ENCODE measurements at places on chromosomes 2 and 18.

- no peak for DNase-seq
These were observed 95.9 kb downstream of the LPIN1 start for GRCh38 chr2:11842336-11842735.

GRCh38 chr2:199463708-199464605 is 6.2 kb upstream of the SATB2 start:
- DNase-seq: no peak

- DNase-seq: no peak
These were observed 68.9 kb upstream of the ITM2C start for GRCh38 chr2:230795856-230796255.

GRCh38 chr2:85887566-85888019 is 1.2 kb downstream of the ST3GAL5 start:
- DNase-seq: peak; percentile 9

- no peak for DNase-seq
These were observed 1.7 kb upstream of the PKDCC start for GRCh38 chr2:42045848-42046748.

- DNase-seq: no peak
These were observed 135.4 kb downstream of the ABCA12 start for GRCh38 chr2:215003001-215003400.

- DNase-seq: peak; percentile 53
These were observed 48.4 kb downstream of the NPPC start for GRCh38 chr2:231877533-231878456.

- no peak for DNase-seq
These were observed 171.3 kb upstream of the PGAP1 start for GRCh38 chr2:197097578-197098366.

GRCh38 chr2:201403880-201404279 is 46.7 kb upstream of the FLACC1 start:
- no peak for DNase-seq

DNA sequence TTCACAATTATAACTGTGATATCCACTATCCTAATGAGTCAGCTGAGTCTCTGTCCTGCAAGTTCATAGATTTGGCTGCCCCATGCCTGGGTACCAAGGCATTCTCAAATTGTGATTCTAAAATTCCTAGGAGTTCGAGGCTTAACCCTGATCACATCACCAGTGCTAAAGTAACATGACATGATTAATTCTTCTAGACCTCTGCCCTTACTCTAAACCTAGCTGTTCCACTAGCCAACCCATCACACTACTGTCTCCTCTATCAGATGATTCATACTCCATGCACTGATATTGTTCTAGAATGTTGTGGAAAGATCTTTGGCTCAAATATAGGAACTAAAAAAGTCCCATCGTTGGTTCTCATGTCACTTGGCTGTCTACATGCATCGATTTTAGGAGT is 487.6 kb downstream of the PIK3C3 start:
- DNase-seq: no peak

DNA sequence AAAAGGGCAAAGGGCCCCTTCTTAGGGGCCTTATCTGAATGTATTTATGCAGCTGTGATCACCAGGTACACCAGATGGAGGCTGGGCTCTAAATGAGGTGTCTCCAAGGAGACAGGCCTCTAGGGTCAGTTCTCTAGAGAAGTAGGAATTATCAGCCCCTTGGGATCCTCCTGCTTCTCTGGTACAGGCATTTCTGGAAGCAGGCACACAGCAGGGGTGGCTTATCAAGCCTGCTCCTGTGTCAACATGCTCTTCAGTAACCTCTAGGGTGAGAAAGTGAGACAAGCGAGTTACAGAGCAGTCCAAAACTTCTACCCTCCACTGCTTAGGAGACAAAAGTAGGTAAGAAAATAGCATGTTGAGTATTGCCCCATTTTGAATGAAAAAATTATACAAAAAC is 13.8 kb downstream of the TPGS2 start:
- DNase-seq: no peak

DNA sequence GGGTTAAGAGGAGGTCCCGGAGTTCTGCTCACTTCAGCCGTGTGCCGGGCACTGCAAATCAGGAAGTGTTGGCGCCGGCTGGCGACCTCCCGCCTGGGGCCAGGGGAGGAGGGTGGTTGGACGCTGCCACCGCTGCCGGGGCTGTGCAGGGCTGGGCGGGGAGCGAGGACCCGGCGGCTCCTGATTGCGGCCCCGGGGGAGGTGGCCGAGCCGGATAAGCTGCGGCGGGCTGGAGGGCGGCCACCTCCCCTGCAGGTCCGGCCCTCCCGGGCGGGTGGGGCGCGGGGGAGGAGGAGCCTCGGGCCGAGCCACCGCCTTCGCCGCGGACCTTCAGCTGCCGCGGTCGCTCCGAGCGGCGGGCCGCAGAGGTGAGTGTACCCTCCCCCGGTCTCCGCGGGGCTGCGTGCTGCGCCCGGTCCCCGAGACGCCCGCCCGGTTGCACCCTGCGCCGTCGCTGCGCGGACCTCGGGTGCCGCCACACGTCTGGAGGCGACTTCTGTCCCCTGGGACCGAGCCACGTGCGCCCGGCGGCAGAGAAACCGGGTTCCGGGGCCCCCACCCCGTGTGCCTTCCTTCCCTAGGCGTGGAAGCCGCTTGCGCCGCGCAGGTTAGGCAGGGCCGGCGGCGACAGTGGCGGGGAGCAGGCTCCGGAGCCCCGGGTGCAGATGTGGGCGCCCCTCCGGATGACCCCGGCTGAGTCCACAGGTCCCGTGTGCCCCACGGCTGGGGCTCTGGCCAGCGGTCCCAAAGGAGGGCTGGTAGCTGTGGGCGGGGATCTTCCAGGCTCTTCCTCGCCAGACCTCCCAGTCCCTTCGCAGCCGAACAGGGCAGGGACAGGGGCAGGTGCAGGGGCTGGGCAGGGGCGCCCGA is at the start of gene STEAP3:
Gene STEAP3, plus strand, starts transcription at position 314 of the 870 bp plus-strand sequence. CDS start 7,179 bp downstream, outside the sequence.
- peak; percentile 79 for DNase-seq

DNA sequence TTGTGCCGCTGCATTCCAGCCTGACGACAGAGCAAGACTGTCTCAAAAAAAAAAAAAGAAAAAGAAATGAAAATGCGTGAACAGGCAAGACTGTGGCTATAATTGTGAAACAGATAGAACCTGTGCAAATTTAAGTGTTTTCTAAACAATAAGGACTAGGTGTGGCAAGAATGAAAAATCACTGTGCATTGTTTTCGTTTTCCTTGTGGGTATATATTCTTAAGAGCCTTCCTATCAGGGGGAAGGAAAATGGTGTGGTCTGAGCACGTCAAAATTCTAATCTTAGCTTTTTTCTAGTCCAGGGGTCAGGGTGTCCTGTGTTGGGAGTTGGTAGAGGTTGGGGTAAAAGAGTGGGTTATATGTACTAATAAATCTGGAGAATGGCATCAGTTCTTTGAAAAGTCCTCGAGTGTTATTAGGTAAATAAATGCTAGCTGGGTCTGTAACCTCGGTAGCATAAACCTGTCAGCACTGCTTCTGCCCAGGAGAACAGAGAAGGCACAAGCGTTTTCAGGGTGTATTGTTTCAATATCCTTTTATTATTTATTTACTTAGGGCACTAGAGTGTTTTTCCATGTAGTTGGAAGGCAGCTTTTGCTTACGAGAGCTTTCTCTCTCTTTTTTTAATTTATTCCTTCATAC is 11.6 kb downstream of the ATP6V1C2 start:
- no peak for DNase-seq

DNA sequence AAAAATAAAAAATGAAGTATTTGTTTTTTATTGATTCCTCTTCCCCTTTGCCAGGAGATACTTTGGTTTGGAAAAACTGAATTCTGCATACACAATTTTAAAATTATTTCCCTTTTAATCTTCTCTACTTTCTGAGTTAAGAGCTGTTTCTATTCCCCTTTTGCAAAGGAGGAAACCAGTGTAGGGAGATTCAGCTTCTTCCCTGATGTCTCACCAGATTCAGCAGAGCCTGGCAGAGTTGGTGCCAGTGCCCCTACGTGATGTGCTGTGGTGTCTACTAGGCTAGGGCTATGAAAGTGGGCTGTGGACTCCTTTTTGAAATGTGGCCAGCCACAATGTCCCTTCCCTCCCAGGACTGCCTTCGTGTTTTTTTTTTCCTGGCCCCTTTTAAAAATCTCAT is 2.4 kb downstream of the RPE start:
- no peak for DNase-seq

- no peak for DNase-seq
These were observed 5.6 kb upstream of the ESPNL start for GRCh38 chr2:238094438-238095022.

DNA sequence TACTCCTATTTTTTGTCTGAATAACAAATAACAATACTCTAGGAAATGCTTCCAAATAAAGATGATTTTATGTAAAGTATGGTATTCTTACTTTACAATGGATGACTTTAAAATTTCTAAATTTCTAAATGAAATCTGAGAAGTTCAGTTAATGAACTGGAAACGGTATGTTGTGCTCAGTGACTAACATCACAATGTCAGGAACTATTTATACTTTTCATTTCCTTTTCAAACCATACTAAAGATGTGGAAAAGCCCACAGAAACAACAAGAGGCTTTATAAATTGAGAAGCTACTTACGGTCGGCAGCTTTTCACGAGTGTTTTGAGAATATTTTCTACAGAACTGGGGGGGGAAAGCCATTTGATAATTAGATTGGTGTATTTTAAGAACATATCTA is 31.1 kb downstream of the PSME4 start:
- no peak for DNase-seq

DNA sequence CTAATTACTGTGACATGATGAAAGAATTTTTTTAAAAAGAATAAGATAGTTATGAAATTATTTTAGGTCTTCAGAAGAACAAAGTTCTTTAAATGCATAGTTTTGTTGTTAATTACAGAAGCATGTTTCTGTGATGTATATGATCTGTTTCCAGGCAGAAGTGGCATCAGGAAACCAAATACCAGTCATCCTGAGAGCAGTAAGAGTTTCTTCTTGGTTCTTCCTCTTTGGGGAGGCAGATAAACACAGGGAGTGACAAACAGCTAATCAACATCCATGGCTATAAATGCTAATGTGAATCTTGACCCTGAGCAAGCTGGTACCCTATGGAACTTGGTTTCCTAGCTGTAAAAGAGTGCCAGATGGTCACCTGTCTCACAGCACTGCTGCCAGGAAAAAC is 29.2 kb downstream of the WIPF1 start:
- DNase-seq: no peak

GRCh38 chr2:37230581-37230980 is 815 bp downstream of the CEBPZ start:
- DNase-seq: no peak

- no peak for DNase-seq
These were observed 293.1 kb downstream of the CDCA7 start for GRCh38 chr2:173647681-173648311.

DNA sequence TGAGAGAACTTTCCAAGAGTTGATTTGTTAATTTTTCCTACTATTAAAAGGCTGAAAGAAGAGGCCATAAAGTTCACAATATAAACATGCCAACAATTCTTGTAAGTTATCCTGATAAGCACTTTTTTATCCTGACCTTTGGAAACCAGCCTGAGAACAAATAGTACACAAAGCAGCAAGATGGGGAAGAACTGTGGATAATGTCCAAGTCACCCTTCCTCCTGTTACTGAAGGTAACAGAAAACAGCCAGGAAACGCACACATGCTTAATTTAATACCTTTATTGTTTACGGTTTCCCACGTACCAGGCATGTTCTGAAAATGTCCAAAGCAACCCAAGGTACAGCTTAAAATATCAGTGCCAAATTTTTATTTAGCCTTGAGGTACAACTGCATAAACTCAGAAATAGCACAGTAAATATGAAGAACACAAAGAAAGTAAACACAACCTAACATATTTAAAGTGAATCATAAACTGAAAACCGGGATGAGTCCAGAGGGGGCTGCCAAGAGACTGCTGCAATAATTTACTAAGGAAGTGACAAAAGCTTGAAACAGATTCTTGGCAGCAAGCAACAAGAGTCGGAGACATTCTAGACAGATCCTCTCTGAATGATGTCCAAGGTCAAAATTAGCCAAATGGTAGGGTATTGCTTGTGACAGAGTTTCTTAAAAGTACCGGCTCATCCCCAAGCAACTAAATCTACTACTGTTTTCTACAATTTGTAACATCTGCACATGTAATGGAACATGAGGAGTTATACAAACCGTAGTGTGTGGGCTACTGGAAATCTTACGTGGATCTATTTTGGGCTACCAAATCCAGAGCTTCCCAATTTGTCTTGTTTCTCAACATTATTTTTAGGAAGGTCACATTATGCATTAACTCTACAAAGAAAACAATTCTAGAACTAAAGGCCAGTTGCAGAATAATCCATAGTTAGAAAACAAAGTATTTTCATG is 93.2 kb downstream of the CABYR start:
- DNase-seq: no peak

- no peak for DNase-seq
These were observed 1637.3 kb upstream of the NXPH2 start for GRCh38 chr2:140417504-140417903.

DNA sequence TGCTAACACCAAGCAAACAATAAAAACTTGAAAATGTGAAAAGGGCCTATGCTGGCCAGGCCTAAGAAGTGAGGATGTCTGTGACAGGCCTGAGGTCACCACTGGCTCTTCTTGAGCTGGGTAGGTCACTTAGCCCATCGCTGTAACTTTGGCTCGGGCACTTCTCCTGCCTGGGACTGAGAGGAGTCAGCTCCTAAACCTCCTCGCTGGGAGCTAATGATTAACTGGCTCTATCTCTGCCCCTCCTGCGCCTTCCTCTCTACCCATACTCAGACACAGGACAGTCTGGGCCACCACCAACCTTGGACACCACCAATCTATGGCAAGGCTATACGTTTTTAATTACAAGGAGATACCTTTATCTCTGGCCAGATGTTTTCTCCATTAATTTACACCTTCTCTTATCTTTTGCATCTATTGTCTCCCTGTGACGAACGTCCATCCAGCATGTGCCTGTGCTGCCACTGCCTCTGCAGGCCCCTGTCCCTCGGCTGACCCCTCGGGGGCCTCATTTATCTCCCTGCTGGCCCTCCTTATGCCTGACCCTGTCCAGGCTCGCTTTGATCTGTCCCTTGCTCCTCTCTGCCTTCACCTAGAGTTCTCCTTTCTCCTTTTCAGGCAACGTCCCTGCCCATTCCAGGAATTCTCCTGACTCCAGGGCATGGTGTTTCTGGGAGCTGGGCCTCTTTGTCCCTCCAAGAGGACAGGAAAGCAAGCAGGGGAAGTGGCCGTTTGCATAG is 149.1 kb upstream of the GATA6 start:
- no peak for DNase-seq

GRCh38 chr2:240934701-240935102 is 28.6 kb downstream of the CROCC2 start:
- DNase-seq: no peak
